ENCODE measurements at places on chromosomes 13 and 19.

- no peak for DNase-seq
These were observed 5.3 kb downstream of the OSCAR start for GRCh38 chr19:54095136-54095858.

GRCh38 chr19:45403781-45404556 lies 900 bp downstream of the PPP1R13L start:
- DNase-seq, result no peak

- peak; percentile 65 for DNase-seq
These were observed 3.2 kb upstream of the SPACA6 start for GRCh38 chr19:51689751-51690453.

DNA sequence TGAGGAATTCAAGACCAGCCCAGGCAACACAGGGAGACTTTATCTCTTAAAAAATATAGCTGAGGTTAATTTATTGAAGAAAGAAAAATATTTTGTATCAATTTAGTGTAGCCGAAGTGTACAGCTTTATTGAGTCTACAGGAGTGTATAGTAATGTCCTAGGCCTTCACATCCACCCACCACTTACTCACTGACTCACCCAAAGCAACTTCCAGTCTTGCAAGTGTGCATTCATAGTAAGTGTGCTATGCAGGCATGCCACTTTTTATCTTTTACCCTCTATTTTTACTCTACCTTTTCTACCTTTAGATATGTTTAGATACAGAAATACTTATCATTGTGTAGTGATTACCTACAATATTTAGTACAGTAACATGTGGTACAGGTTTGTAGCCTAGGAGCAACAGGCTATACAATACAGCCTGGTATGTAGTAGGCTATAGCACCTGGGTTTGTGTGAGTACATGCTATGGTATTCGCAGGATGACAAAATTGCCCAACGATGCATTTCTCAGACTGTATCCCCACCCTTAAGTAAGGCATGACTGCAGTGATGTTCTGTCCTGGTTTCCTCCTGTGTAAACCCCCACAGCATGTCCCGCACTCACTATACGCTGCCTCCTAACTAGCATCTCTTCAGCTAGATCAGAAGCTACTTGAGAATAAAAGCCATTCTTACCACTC lies 15.3 kb upstream of the ATP12A start:
- DNase-seq, result no peak

DNA sequence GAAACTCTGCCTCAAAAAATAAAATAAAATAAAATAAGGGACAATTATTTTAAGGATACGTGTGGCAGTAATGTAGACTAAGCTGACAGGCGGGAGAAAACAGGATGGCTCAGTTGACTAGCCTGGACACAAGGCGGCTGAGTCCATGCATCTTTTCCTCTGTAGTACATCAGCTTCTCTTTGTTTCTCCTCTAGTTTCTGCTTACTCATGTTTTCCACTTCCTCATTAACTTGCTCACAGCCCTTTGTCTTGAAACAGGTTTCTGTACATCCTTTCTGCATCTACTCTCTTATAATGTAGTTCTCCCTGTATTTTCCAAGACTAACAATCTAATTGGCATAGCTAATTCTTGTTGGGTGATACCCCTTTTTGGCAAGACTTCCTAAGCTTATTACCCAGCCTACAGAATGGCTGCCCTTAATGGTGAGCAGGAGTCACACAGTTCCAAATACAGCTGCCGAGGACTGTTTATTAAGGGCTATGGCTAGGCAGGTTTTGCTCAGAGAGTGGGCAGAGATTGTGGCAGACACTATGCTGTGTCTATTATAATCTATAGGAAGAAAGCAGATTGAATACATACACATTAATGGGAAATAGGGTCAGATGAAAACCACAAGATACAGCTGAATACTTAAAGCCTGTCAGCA lies 58.7 kb upstream of the KLF5 start:
- DNase-seq, result no peak

- DNase-seq, result no peak
These were observed 522.2 kb downstream of the FGF9 start for GRCh38 chr13:22193070-22193469.

GRCh38 chr19:55058781-55059610 lies 4.0 kb downstream of the RDH13 start:
- no peak for DNase-seq

- DNase-seq, result no peak
These were observed 9.0 kb downstream of the BLOC1S3 start for GRCh38 chr19:45187421-45188100.

- DNase-seq, result no peak
These were observed 179.7 kb downstream of the STK24 start for GRCh38 chr13:98397221-98397620.

- no peak for DNase-seq
These were observed 131.7 kb downstream of the UGGT2 start for GRCh38 chr13:95921485-95921884.

- DNase-seq, result no peak
These were observed 14.2 kb upstream of the ZFP30 start for GRCh38 chr19:37669450-37669914.

DNA sequence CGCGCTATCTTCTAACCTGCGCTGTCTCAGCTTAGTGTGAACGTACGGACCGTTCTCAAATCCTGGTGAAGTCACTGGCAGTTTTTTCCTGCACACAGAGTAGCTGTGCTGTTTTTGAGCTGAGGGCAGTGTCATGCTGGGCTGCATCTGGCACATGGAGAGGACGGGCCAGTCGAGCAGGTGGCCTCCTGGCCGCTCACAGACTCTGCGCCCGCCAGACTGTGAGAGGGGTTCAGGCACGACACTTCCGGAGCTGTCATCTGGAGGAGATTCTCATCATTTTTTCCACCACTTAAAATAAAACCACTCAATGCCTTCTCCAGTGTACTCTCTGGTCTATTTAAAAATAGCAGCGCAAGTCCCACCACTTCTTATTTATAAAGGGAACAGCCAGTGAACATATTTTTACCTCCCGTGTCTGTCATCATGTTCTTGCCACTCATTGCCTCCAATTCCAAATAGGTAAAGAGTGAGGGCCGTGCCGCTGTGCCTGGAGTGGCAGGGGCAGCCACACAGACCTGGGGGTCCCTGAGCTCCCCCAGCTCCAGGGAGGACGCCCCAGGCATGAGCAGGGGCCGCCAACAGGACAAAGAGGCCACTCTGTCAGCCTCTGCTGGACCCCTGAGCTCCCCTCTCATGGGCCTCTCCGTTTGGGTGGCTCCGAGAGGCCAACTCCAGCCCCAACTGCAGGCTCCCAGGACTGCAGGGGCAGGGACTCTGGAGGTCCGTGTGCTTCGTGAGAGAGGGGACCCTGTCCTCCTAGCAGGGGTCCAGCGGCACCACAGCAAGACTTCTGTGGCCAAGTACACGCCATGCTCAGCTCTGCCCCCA lies 36.9 kb upstream of the GRTP1 start:
- peak; percentile 74 for DNase-seq

GRCh38 chr19:29796173-29796573 lies 15.6 kb upstream of the CCNE1 start:
- DNase-seq, result no peak

- DNase-seq, result no peak
These were observed 19.2 kb upstream of the SEMA6B start for GRCh38 chr19:4578552-4579248.

DNA sequence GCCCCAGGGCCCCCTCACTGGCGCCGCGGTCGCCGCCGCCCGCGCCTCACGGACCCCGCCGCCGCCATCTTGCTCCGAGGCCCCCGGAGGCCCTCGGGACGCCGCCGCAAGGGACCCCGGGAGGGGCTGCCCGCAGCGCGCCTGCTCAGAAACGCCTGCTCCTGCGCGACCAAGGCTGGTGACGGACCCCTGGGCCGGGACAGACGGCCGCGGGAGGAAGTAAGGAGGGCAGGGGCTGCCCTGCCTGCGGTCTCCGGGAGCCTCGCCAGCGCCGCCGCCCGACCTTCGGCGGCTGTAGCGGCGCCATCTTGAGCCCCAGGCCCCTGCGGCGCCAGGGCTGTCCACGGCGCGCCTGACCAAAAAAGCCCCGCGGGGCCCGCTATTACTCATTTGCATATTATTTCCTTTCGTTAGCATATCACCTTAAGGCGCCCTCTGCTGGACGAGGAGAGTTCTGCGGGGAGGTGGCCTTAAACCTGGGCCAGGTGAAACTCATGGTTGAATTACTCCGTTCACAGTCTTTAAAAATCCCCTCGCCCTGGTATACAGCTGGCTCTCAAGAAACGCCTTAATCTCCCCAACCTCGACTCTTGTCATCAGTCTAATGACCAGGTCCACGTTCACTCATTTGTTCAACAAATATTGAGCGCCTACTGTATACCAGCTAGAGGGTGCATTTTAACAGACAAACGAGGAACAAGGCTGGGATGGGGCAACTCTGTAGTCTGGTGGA lies at the start of gene REXO1:
Gene REXO1 (minus strand): TSS at position 85 of the 733 bp plus-strand sequence. CDS start 125 bp downstream, outside the sequence.
- peak; percentile 90 for DNase-seq
